ENCODE measurements at places on chromosomes 2 and 18.

- no peak overlapping the region for H3K4me3 ChIP-seq
- no peaks in the 10 kb centered on the region for H3K27me3 ChIP-seq
- no peak overlapping the region for H3K27ac ChIP-seq
- DNase-seq, result no peak
Observed at GRCh38 chr2:207459990-207460757, 69.6 kb upstream of the CREB1 start.

DNA sequence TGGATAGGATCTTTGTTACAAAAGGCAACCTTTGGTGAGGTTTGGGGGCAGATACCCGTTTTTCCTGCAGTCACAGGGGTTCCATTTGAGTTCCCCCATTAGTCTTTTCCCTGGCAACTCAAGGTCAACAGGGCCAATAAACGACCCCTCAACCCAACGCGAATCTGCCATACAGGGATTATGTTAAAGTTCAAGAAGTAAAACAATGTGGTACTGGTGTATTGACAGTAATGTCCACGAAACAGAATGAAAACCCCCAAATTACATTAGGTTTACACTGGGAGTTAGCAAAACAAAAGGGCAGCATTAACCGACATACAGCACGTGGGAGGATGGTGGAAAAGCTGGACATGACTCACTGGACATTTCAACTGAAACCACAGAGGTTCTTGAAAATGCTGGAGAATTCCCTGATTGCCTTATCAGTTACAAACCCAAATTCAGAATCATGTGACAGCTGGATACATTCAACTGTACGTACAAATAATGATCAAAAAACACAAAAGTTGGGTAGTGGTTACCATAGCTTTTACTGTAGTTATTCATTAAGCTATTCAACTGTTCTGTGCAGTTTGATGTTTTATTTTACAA, 4.9 kb upstream of the IMP4 start:
- H3K36me3 ChIP-seq, result peaks cover 12% of the 10 kb centered on the region
- DNase-seq, result no peak
- H3K27ac ChIP-seq, result peak overlapping the region; percentile 24
- H3K4me3 ChIP-seq, result peak overlapping the region; percentile 95
- H3K27me3 ChIP-seq, result peaks cover 21% of the 10 kb centered on the region
- peaks cover 29% of the 10 kb centered on the region for H3K4me1 ChIP-seq

- H3K4me1 ChIP-seq, result peaks cover 24% of the 10 kb centered on the region
- H3K27me3 ChIP-seq, result no peaks in the 10 kb centered on the region
Observed at GRCh38 chr2:142693171-142693950, 184.1 kb upstream of the KYNU start.

- no peak for DNase-seq
- no peak overlapping the region for H3K4me3 ChIP-seq
- peaks cover 10% of the 10 kb centered on the region for H3K36me3 ChIP-seq
- H3K27ac ChIP-seq, result no peak overlapping the region
Observed at GRCh38 chr2:101036562-101036961, 34.5 kb downstream of the RPL31 start.

- no peak overlapping the region for H3K27ac ChIP-seq
- H3K36me3 ChIP-seq, result peaks cover 18% of the 10 kb centered on the region
- no peak overlapping the region for H3K4me3 ChIP-seq
- DNase-seq, result no peak
- H3K4me1 ChIP-seq, result peaks cover 58% of the 10 kb centered on the region
Observed at GRCh38 chr2:8923183-8923582, 80.3 kb downstream of the MBOAT2 start.

- no peaks in the 10 kb centered on the region for H3K36me3 ChIP-seq
- no peak for DNase-seq
- peaks cover 10% of the 10 kb centered on the region for H3K4me1 ChIP-seq
- no peak overlapping the region for H3K27ac ChIP-seq
- H3K27me3 ChIP-seq, result no peaks in the 10 kb centered on the region
- H3K4me3 ChIP-seq, result no peak overlapping the region
Observed at GRCh38 chr2:101560780-101561315, 85.9 kb upstream of the RFX8 start.

GRCh38 chr18:48866028-48866733, 84.6 kb downstream of the SMAD7 start:
- no peak overlapping the region for H3K27ac ChIP-seq
- peaks cover 23% of the 10 kb centered on the region for H3K4me1 ChIP-seq
- H3K36me3 ChIP-seq, result peaks cover 3% of the 10 kb centered on the region
- DNase-seq, result no peak
- no peak overlapping the region for H3K4me3 ChIP-seq

DNA sequence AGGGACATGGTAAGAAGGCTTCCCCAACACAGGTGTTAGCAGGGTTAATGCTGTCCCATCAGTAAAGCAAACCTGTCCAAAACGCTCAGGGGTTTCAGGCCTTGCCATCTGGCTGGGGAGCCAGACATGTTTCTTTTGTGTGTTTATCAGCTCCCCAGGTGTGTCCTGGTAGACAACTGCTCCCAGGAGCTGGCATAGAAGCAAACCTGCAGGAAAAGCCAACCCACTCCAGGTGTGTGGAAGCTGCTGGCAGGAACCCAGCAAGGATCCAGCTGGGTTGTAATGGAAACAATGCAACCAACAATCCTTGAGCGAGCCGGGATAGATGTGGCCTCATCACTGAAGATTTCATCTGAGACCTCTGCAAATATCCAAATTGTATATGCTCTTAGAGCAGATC, 123.1 kb downstream of the RAB3GAP1 start:
- DNase-seq, result no peak
- H3K36me3 ChIP-seq, result peaks cover 53% of the 10 kb centered on the region
- H3K4me1 ChIP-seq, result peaks cover 2% of the 10 kb centered on the region
- H3K27me3 ChIP-seq, result no peaks in the 10 kb centered on the region

GRCh38 chr18:13565228-13565627, 161.1 kb downstream of the FAM210A start:
- H3K27me3 ChIP-seq, result peaks cover 8% of the 10 kb centered on the region
- H3K36me3 ChIP-seq, result no peaks in the 10 kb centered on the region
- H3K27ac ChIP-seq, result no peak overlapping the region
- H3K4me1 ChIP-seq, result peaks cover 14% of the 10 kb centered on the region
- no peak overlapping the region for H3K4me3 ChIP-seq

GRCh38 chr2:26526589-26526988, 48.7 kb upstream of the OTOF start:
- H3K36me3 ChIP-seq, result no peaks in the 10 kb centered on the region
- no peak overlapping the region for H3K4me3 ChIP-seq
- H3K27me3 ChIP-seq, result peaks cover 2% of the 10 kb centered on the region
- peaks cover 6% of the 10 kb centered on the region for H3K4me1 ChIP-seq
- DNase-seq, result no peak

GRCh38 chr2:104888489-104889258, 34.8 kb downstream of the POU3F3 start:
- H3K27me3 ChIP-seq, result peaks cover 15% of the 10 kb centered on the region
- DNase-seq, result no peak
- H3K27ac ChIP-seq, result no peak overlapping the region
- no peaks in the 10 kb centered on the region for H3K36me3 ChIP-seq
- H3K4me1 ChIP-seq, result no peaks in the 10 kb centered on the region
- H3K4me3 ChIP-seq, result no peak overlapping the region

DNA sequence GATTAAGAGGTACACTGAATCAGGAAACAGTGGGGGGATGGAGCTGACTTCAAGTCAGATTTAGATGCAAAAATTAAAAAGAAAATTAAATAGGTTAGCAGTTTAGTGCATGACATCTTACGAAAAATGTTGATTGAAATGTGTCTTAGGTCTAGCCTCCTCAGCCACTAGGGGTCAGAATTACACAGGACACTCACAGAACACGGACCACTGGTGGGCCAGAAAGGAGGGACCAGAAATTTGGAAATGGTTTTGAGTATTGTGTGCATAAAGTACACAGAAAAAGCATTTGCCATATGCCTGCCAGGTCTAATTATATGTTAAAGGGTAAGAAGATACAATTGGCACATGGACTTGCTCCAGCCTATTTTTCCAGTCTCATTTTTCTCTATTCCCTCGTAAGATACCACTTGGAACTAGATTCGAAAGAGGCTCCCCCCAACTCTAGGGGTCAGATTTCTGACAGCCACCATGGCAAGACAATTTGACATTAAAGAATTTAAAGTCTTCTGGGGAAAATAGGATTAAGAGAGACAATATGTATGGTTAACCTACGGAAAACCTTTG, 550.2 kb upstream of the SETBP1 start:
- peaks cover 3% of the 10 kb centered on the region for H3K4me1 ChIP-seq
- peak; percentile 34 for DNase-seq
- no peaks in the 10 kb centered on the region for H3K27me3 ChIP-seq
- H3K36me3 ChIP-seq, result no peaks in the 10 kb centered on the region
- H3K27ac ChIP-seq, result no peak overlapping the region
- no peak overlapping the region for H3K4me3 ChIP-seq

DNA sequence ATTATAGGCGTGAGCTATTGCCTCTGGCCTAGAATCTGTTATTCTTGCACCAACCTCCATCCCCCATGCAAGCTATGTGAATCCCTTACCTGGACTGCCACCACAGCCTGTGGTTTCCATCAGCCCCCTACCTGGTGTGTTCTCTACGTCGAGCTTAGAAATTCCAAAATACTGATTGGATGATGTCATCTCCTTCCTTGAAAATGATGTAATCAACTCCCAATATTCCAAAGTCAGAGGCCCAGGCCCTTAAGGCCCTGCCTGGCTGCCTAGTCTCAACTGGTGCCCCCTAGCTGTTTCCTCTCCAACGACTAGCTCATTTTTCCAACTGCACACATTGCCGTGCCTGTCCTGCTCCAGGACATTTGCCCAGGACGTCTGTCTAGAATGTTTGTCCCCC, 41.3 kb upstream of the GBX2 start:
- H3K36me3 ChIP-seq, result peaks cover 6% of the 10 kb centered on the region
- H3K4me1 ChIP-seq, result peaks cover 5% of the 10 kb centered on the region
- no peak overlapping the region for H3K4me3 ChIP-seq
- H3K27ac ChIP-seq, result peak overlapping the region; percentile 7
- no peaks in the 10 kb centered on the region for H3K27me3 ChIP-seq

DNA sequence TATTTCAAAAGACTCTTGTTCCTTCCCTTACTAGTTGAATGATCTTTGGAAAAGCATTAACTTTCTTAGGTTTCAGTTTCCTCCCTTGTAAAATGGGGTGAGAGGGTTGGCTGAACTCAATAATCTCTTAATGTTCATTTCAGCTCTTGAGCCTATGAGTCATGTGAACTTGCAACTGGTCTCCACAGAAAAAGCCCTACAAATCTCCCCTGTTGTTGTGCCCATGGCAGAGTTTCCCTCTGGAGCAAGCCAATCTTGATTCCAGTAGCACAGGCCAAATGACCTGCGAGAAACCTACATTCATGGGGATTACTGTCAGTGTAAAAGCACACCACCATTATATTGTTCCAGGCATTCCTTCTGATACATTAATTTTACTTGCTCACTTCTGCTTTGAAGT, 388.9 kb downstream of the ALK start:
- no peaks in the 10 kb centered on the region for H3K27me3 ChIP-seq
- no peak overlapping the region for H3K4me3 ChIP-seq
- no peaks in the 10 kb centered on the region for H3K4me1 ChIP-seq
- peaks cover 7% of the 10 kb centered on the region for H3K36me3 ChIP-seq
